Hematopoietic multipotent progenitor cell (in vitro differentiated cells): ENCODE measurements at places on chromosomes 2 and 18. TPM values are rescaled to one million over a fixed set of nuclear protein-coding genes. Genes with fewer than 3 reads are reported as not detected.

SERPINB11 gene
- not detected for total RNA-seq

DSG2 gene
- total RNA-seq = 16.7 TPM

SEMA4F gene
- total RNA-seq = 4.8 TPM

- DNase-seq = peak; percentile 66
Observed at GRCh38 chr2:169452080-169452479, 27.2 kb upstream of the BBS5 start.

GRCh38 chr2:197556456-197556855 lies 40.6 kb downstream of the MOB4 start:
- no peak for DNase-seq

DNA sequence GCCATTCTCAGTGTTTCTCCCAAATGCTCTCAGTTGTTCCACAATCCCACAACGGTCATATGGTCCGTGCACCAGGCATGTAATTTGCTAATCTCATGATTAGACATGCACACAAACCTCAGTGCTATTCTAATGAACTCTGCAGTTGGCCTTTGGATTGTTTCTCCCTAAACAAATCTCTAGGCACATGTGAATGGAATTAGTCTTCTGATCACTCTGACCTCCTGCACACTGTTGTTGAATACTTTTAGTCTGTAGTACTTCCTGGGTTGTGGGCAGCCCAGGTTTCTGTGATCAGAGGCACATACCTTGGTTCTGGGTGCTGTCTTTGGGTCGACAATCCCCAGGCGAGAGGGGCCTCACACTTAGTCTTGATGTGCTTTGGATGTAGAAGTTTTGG lies 498.7 kb upstream of the SPRED2 start:
- no peak for DNase-seq

DNA sequence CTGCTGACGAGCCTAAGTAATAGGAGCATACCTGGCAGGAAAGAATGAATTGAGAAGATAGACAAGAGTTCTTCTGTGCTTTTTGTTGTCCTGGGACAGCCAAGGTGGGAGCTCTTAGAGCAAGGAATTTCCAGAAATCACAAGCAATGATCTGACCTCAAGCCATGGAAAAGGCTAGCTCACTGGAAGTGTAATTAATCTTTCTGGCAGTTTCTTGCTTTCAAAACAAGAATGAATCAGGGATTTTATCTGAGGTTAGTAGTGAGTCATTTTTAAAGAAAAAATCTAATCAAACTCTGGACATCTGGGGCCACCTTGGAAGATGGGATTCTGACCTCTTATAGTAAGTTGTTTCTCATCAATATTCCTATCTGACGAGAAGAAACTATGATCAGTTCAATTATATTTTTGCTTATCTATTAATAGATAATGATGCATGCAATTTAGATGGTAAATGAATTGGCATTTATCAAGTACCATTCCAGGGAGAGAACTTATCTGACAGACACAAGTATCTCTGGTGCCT lies 98.0 kb downstream of the ADCYAP1 start:
- DNase-seq = peak; percentile 4

DNA sequence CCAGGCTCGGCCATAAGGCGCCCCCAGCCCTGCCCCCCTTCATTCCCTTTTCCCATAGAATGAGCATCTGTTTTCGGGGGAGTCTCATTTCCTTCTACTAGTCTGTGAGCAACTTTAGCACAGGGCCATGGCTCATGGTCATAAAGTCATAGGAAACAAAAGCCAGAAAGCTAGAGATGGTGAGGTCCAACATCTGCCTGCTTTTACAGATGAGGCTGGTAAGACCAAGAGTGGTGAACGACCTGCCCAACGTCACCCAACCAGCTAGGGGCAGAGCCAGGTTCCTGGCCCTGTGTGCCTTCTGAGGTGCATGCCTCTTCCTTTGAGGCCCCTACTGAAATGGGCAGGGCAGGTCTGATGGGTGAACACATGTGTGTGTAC lies 212.7 kb downstream of the DYSF start:
- no peak for DNase-seq

GRCh38 chr2:36857713-36858112 lies 108.6 kb downstream of the STRN start:
- DNase-seq = no peak

DNA sequence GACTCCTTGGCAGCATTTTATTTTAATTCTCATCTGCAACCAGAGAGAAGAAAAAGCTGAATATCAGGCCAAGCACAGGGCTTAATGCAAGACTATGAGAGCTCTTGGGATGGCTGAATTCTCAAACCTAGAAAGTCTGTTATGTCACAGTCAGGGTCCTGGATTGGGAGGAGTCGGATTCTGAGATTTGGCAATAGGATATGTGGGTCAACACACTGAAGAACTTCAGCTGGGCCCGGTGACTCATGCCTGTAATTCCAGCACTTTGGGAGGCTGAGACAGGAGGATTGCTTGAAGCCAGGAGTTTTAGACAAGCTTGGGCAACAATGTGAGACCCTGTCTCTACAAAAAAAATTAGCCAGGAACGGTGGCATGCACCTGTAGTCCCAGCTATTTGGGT lies 102.4 kb downstream of the COL3A1 start:
- no peak for DNase-seq

DNA sequence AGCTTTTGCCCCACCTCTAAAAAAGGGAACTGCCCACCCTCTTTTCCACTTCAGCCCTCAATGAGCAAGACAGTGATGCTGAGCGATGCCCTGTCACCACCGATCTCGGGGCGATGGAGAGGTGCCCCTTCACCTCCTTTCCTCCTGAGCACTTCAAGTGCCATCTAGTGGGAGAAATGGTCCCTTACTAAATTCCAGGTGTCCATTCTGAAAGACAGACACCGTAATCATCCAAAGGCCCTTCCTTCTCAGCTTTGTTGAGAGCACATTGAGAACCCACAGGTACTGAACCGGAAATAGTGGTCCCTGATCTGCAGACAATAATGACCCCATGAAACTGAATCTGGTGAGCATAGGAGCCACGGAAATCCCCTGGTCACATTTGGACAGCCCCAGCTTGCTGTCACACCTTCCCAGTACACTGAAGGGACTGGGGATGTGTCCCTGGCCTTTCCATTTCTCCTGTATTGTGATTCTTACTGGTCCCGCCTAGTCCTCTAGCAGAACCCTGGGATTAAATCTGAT lies 38.5 kb downstream of the KCTD18 start:
- DNase-seq = no peak

DNA sequence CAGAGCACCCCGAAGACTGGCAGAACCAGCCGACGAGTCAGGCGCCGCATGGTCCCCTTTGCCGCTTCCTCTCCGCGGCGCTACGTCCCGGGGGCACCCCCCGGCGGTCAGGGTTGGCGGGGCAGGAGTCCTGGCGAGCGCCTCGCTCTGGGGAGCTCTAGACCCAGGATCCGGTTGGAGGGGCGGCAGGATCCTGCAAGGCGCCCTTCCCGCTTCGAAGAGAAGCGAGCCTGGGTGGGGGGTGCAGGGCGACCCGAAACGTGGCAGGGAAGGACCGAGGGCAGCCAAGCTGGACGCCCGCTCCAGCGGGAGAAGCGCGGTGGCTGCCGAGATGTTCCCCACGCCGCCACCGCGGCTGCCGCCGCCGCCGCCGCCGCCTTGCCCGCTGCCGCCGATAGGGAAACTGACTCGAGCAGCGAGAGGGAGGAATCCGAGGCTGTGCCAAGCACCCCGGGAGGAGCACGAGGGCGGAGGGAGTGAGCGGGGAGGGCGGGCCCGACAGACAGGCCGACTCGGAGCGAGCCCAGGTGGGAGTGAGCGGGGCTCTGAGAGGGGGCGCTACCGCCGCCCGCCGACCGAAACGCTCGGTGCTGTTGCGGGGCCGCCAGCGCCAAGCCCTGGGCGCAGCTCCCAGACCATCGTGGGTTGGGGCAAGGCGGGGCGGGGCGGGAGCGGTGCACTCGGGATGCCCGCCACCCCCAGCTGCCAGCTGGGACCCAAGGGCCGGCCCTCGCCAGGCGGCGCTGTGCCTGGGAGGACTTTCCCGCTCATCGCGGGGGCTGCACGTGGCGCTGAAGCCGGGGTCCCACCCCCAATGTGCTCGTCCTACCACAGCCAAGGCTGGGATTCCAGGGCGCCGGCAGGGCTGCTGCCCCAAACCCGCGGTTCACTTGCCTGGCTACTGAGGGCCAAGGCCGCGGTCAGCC lies at the start of gene GALNT14:
Gene GALNT14, minus strand, starts transcription at position 404 of the 926 bp plus-strand sequence. Its CDS starts 354 bp downstream, at position 50.
- peak; percentile 73 for DNase-seq

GRCh38 chr2:7773362-7774360 lies 856.4 kb downstream of the RNF144A start:
- DNase-seq = peak; percentile 14

GRCh38 chr18:8978394-8978793 lies 124.1 kb upstream of the NDUFV2 start:
- no peak for DNase-seq

DNA sequence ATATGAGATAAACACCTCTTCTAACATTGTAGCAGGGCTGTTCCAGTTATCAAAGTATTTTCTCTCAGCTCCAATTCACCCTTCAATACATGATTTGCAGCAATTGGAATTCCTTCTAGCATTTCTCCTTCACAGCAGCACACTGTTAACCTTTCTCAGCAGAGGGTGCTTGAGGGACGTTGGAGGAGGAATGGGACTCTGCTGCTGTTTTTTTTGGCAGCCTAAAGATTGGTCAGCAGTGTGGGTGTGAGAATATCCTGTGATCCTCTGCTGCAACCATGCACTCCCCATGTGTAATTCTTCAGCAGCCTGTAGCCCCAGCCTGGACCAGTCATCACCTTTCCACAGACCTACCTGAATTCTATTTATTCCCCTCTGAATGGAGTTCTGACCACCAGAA lies 1708.9 kb upstream of the CELF4 start:
- no peak for DNase-seq

DNA sequence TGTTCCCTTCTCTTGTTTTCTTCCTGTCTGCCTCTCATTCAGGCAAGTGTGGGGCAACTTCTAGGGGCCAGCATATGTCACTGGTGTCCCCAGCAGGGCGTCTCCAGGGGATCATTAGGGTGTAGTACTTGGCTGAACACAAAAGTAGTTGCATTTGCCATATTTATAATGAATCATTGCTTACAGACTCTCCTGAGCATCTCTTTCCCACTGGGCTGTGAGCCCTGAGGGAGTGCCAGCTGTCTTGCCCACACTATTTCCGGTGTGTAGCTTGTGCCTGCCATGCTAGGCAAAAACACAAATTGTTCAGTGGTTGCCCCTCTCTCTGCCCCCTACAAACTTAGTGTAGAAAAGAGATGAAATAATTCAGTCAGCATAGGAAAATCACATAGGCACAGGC lies 40.8 kb upstream of the SCLY start:
- no peak for DNase-seq

- DNase-seq = no peak
Observed at GRCh38 chr18:35634323-35634722, 52.8 kb downstream of the GALNT1 start.

DNA sequence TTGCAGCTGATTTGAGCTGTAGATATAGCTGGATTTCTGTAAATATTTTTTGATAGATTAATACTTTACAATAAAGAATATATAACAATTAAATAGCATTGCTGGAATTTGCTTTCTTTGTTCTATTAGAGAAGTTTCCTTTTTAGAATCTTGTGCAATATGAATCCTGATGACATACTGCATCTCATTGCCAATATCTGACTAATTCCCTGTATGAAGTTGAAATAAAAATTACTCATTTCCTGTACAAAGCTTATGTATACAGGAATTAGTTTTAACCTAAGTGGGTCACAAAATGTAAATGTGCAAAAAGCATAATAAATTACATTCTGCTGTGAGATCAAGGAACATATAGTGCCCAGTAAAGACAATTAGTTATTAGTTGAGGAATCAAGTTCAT lies 72.8 kb upstream of the TMEFF2 start:
- DNase-seq = no peak

DNA sequence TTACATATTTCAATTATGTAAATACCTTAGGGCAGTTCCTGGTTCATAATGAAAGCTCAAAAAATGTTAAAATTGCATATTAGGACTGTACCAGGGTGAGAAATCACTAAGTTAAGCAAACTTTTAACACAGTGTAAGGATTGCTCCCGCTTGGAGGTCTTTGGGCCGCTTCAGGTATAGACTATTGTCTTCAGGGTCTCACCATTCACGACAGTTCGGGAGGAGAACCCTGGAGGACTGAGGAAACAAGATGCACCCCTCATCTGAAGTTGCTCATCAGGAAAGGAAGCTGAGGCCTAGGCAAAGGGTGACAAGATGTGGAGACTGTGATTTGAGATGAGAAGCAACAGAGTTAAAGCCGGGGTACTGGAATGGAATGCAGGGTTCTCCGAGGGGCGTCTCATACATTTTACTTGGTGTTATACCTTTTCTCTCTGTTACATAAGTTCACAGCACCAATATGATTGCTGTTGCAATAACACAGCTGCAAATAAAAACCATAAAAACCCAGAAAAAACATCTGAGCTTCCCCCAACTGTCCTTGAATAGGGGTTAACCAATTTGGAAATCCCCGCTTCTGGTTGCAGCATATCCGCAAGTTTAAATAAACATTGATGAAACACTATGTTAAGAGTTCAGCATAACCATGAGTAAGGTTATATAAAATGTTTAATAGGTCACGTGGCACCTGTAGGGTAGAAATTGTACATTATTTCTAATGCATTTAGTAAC lies 40.1 kb downstream of the FBXO48 start:
- DNase-seq = no peak

- no peak for DNase-seq
Observed at GRCh38 chr2:18123577-18123976, 245.1 kb downstream of the KCNS3 start.

DNA sequence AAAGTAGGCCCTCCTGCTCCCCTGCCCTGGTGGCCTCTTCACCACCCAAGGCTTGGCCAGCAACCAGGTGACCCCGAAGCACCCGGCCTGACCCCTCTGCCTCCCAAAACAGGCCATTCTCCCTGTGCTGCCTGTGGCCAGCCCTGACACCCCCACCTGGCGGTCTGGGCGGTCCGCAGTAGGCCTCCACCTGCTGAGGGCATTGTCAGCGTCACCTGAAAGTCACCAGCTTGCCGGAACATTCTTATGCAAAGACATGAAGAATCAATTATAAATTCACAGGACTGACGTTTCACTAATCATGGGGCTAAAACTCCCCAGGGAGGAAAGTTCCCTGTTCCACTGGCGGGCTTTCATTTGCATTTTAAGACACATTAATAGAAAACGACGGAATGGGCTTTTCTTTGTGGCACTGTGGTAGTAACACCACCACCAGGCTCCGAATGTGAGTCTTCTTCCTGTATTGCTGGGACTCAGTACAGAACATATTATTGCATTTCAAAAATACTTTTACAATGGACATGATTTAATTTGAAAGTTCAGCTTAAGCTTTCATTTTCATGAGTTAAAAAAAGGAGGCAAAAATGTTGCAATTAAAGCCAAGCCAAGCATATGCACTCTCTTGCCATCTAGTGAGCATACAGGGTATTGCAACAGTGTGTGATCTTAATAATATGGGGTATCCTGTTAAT lies 57.4 kb downstream of the ADI1 start:
- DNase-seq = peak; percentile 29

DNA sequence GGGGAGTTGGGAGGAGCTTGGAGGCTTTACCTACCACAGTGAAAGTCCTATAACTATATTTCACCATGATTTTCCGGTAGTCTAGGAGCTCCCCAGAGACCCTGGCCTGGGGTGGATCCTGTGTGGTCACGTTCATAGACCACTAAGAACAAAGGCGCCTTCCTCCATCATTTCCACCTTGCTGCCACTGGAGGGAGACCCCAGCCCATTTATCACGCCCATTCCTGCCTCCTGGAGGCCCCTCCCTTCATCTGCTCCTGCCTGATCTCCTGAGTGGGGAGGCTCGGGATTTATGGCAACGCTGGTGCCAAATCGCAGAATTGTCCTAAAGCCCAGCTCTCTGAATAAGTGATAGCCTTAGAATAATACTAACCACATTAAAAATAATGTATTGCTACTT lies 507.6 kb upstream of the SPHKAP start:
- DNase-seq = no peak
